ENCODE measurements at places on chromosomes 7 and 10. TPM values are rescaled to one million over a fixed set of nuclear protein-coding genes. Genes with fewer than 3 reads are reported as not detected.

DNA sequence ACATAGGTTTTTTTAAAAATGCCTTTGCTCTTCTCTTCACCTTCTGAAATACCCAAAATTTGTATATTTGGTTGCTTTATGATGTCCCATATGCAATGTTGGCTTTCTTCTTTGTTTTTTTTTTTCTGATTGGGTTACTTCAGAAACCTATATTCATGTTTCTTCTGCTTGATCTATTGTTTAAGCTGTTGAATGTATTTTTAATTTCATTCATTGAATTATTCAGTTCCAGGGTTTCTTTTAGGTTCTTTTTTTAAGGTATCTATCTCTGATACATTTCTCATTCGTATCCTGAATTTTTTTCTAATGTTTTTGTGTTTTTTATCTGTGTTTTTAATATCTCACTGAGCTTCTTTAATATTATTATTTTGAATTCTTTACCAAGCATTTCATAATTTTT lies 221.0 kb upstream of the MTPN start:
- H3K4me3 ChIP-seq: no peak overlapping the region
- H3K36me3 ChIP-seq: no peaks in the 10 kb centered on the region
- H3K27ac ChIP-seq: no peak overlapping the region
- no peak for DNase-seq
- no peaks in the 10 kb centered on the region for H3K4me1 ChIP-seq
- no peaks in the 10 kb centered on the region for H3K27me3 ChIP-seq

DNA sequence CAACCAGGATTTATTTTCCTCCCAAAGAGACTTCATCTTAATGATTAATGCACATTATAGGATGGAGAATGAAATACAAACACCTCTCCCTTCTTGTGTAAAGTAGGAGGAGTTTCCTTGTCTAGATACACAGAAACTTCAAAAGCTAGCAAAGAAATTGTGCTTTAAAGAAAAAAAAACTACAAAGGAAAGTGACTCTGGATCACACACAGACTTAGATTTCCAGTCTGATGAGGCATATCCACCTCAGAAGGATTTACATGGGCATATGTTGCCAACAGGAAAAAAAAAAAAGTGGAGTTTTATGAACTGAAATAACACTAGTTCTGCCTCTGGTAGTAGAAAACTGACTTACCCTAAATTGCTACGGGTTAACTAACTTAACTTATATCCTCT lies 449.6 kb downstream of the KCNMA1 start:
- H3K27me3 ChIP-seq: peaks cover 59% of the 10 kb centered on the region
- no peak for DNase-seq
- no peak overlapping the region for H3K4me3 ChIP-seq
- H3K36me3 ChIP-seq: no peaks in the 10 kb centered on the region
- no peak overlapping the region for H3K27ac ChIP-seq

GRCh38 chr10:89873055-89873454 lies 171.7 kb downstream of the KIF20B start:
- H3K36me3 ChIP-seq: no peaks in the 10 kb centered on the region
- no peak overlapping the region for H3K27ac ChIP-seq

DNA sequence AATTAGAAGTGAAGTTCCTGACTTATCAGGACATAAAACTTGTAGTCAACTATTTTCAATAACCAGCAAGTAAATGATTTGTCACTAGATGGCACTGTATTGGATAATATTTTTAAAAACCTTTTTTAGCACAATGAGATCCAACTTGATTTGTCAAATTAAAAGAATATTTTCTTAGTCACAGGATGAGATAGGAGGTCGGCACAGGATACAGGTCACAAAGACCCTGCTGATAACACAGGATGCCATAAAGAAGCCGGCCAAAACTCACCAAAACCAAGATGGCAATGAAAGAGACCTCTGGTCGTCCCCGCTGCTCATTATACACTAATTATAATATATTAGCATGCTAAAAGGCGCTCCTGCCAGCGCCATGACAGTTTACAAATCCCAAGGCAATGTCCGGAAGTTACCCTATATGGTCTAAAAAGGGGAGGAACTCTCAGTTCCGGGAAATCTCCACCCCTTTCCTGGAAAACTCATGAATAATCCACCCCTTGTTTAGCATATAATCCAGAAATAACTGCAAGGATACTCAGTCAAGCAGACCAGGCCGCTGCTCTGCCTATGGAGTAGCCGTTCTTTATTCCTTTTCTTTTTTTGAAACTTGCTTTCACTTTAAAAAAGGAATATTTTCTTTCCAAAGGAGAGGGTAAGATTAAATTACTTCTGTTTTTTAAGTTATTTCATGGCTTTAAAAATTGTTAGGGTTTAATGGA lies 255.7 kb upstream of the MKLN1 start:
- peak overlapping the region; percentile 59 for H3K4me3 ChIP-seq
- no peaks in the 10 kb centered on the region for H3K27me3 ChIP-seq
- H3K27ac ChIP-seq: no peak overlapping the region
- no peak for DNase-seq
- H3K36me3 ChIP-seq: peaks cover 5% of the 10 kb centered on the region
- peaks cover 67% of the 10 kb centered on the region for H3K4me1 ChIP-seq

The SLC26A5 gene
- not detected for total RNA-seq

The SMKR1 gene
- total RNA-seq: 0.77 TPM

The CYP2E1 gene
- total RNA-seq: 14.5 TPM

The XPNPEP1 gene
- 76.4 TPM for total RNA-seq

All from T-helper 17 cell (primary cell).